ENCODE measurements at places on chromosomes 5 and 9. TPM values are rescaled to one million over a fixed set of nuclear protein-coding genes. Genes with fewer than 3 reads are reported as not detected.

GRCh38 chr9:4538621-4539020 is 48.4 kb downstream of the SLC1A1 start:
- no peak overlapping the region for H3K27ac ChIP-seq
- DNase-seq = no peak
- H3K4me1 ChIP-seq = no peaks in the 10 kb centered on the region
- no peak overlapping the region for H3K4me3 ChIP-seq
- H3K27me3 ChIP-seq = no peaks in the 10 kb centered on the region

- no peak overlapping the region for H3K27ac ChIP-seq
- H3K4me1 ChIP-seq = peaks cover 56% of the 10 kb centered on the region
- no peak for DNase-seq
- H3K36me3 ChIP-seq = peaks cover 15% of the 10 kb centered on the region
These were observed 52.4 kb downstream of the USP20 start for GRCh38 chr9:129887334-129888292.

DNA sequence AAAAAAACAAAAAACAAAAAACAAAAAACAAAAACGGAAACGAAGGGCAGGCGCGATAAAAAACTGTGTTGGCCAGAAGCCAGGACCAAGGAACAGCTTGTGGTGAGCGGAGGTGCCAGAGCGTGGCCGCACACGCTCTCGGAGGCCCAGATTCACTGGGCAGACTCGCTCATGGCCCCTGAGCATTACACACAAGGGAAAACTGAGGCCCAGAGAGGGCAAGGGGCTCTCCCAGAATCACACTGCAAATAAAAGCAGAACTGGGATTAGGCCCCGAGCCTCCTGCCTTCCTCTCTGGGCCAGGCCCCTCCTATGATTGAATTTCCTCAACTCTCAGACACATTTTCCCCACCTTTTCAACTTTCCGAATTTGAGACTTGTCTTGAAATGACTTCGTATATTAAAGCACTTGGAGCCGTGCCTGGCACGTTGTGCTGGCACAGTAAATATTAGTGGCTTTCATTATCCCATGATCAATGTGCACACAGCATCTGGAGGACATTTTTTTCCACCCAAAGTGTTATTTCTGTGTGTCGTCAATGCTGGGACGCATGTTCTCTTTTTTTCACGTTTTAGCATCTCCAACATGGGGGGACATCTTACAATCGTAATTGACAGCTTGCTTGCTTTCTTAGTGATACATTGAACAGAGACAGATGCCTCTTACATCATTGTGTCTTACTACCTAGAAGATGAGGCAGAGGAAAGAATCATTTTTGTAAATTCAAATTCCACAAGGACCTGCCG is 7.4 kb downstream of the FIBCD1 start:
- H3K4me3 ChIP-seq = no peak overlapping the region
- peaks cover 11% of the 10 kb centered on the region for H3K4me1 ChIP-seq
- no peaks in the 10 kb centered on the region for H3K36me3 ChIP-seq

DNA sequence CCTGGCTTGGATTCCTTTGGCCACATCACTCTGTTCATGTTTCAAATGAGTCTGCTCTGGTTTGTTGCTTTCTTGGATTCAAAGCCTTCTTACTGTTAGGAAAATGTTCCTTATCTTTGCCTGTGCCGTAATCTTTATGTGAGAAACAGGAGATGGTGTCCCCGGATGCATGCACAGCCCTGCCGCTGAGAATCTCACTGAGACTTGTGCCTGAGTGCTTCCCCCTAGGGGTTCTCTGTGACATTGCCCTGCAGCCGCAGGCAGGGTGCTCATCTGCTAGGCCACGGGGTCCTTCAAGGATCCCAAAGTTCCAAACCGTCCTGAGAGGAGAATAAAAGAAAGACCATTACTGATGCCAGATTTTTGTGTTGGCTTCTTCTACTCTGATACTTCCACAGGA is 81.4 kb upstream of the ANKRD55 start:
- H3K27ac ChIP-seq = no peak overlapping the region
- H3K4me1 ChIP-seq = peaks cover 9% of the 10 kb centered on the region
- no peak overlapping the region for H3K4me3 ChIP-seq

- H3K36me3 ChIP-seq = no peaks in the 10 kb centered on the region
- H3K27me3 ChIP-seq = peaks cover 86% of the 10 kb centered on the region
- peaks cover 51% of the 10 kb centered on the region for H3K4me1 ChIP-seq
- DNase-seq = no peak
These were observed 4.9 kb upstream of the PAX5 start for GRCh38 chr9:37038943-37039464.

- H3K36me3 ChIP-seq = peaks cover 3% of the 10 kb centered on the region
- no peak for DNase-seq
- peaks cover 40% of the 10 kb centered on the region for H3K4me1 ChIP-seq
- H3K27ac ChIP-seq = no peak overlapping the region
- H3K4me3 ChIP-seq = no peak overlapping the region
These were observed 10.5 kb upstream of the MVB12B start for GRCh38 chr9:126316085-126316655.

DNA sequence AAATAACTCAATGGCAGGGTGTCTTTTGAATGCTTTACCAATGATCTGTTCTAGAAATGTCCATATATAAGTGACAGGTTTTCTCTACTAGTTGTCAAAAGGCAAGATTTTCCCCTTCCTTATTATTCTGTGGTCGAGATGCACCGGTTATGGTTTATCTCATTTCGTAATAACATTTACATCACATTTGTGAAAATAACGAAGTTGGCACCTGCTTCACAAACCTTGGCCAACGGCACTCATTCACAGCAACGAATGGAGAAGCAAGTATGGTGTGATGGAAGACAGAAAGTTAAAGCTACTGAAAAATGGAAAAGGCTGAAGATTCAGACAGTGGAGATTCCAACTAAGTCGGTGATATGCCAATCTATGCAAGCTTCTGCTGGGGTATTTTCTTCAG is 235.8 kb downstream of the KCTD16 start:
- no peaks in the 10 kb centered on the region for H3K27me3 ChIP-seq
- no peak overlapping the region for H3K27ac ChIP-seq
- no peak overlapping the region for H3K4me3 ChIP-seq
- DNase-seq = no peak
- H3K4me1 ChIP-seq = no peaks in the 10 kb centered on the region

DNA sequence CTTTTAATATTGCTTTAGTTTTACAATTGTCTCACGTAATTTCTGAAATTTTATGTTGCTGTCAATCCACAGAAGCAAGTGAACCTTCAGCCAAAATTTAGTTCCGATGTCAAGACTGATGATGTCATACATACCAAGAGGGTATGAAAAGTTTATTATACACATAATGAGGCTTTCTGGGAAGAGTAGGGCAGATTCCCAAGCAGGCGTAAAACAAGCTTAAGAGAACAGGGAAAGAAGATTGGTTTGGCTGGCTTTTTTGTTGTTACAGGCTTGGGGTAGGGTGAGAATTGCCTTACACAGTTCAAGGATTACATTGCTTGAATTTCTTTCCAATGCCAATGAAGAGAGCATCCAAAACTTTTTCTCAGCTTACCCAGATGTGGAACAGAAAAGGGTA is 1962.9 kb upstream of the CDH6 start:
- H3K4me3 ChIP-seq = no peak overlapping the region
- no peak overlapping the region for H3K27ac ChIP-seq
- no peak for DNase-seq
- H3K36me3 ChIP-seq = no peaks in the 10 kb centered on the region

- H3K36me3 ChIP-seq = peaks cover 8% of the 10 kb centered on the region
- H3K27ac ChIP-seq = no peak overlapping the region
- H3K4me3 ChIP-seq = no peak overlapping the region
- no peak for DNase-seq
- H3K27me3 ChIP-seq = no peaks in the 10 kb centered on the region
These were observed 673.9 kb upstream of the DMAC1 start for GRCh38 chr9:8473244-8474020.

- no peak overlapping the region for H3K4me3 ChIP-seq
- H3K4me1 ChIP-seq = no peaks in the 10 kb centered on the region
- DNase-seq = no peak
- H3K27me3 ChIP-seq = no peaks in the 10 kb centered on the region
- H3K36me3 ChIP-seq = no peaks in the 10 kb centered on the region
These were observed 58.7 kb upstream of the PRR16 start for GRCh38 chr5:120405286-120405864.

GRCh38 chr5:19058216-19058615 is 929.8 kb downstream of the CDH18 start:
- H3K27me3 ChIP-seq = no peaks in the 10 kb centered on the region
- H3K36me3 ChIP-seq = no peaks in the 10 kb centered on the region
- DNase-seq = no peak
- H3K27ac ChIP-seq = no peak overlapping the region

DNA sequence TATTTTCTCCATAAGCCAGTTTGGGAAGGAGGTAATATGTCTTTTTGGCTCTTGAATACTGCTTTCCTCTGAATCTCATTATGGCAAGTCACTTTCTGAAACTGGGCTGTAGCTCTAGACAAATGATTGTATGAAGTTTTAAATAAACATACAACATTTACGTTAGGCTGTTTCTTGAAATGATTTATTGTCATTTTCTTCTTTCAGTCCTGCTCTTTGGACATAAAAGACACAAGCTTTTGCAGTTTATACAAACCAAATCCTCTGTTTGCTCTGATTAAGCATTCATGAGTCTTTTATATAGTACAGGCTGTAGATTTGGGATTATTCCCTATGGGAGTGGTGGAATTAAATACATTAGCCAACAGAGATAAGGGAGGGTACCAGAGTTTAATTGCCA is 139.7 kb downstream of the CEP120 start:
- peaks cover 10% of the 10 kb centered on the region for H3K4me1 ChIP-seq
- no peak overlapping the region for H3K4me3 ChIP-seq
- no peaks in the 10 kb centered on the region for H3K36me3 ChIP-seq
- no peak for DNase-seq
- peaks cover 49% of the 10 kb centered on the region for H3K27me3 ChIP-seq

- peaks cover 18% of the 10 kb centered on the region for H3K4me1 ChIP-seq
- peaks cover 57% of the 10 kb centered on the region for H3K27me3 ChIP-seq
- no peak overlapping the region for H3K27ac ChIP-seq
- peak; percentile 84 for DNase-seq
- no peak overlapping the region for H3K4me3 ChIP-seq
These were observed 100.1 kb downstream of the KCNIP1 start for GRCh38 chr5:170603578-170604565.

DNA sequence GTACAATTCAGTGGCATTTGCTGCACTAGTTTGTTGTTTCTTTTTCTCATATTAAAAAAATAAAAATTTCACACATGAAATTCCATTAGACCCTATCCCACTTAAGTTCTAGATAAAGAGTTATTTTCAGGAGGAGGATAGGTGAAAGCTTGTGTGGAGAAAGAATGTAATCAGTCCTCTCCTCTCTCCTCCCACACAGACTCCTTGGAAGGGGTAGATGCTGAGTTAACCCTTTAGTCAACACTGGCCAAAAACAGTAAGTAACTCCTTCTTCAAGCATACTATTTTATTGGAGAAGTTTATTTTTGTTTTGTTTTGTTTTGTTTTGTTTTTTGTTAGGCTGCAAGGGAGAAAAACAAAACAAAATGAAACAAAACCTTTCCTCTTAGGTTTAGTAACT is 30.6 kb upstream of the LMNB1 start:
- H3K4me1 ChIP-seq = peaks cover 8% of the 10 kb centered on the region
- H3K27me3 ChIP-seq = no peaks in the 10 kb centered on the region
- H3K36me3 ChIP-seq = no peaks in the 10 kb centered on the region
- no peak overlapping the region for H3K27ac ChIP-seq

GRCh38 chr9:76521906-76522305 is 62.9 kb downstream of the GCNT1 start:
- peak overlapping the region; percentile 80 for H3K27ac ChIP-seq
- H3K27me3 ChIP-seq = no peaks in the 10 kb centered on the region
- no peaks in the 10 kb centered on the region for H3K36me3 ChIP-seq
- H3K4me1 ChIP-seq = peaks cover 7% of the 10 kb centered on the region
- no peak for DNase-seq

- peaks cover 52% of the 10 kb centered on the region for H3K4me1 ChIP-seq
- DNase-seq = no peak
- peaks cover 10% of the 10 kb centered on the region for H3K27me3 ChIP-seq
- H3K36me3 ChIP-seq = peaks cover 12% of the 10 kb centered on the region
These were observed 3.0 kb downstream of the MXD3 start for GRCh38 chr5:177308740-177309139.

DNA sequence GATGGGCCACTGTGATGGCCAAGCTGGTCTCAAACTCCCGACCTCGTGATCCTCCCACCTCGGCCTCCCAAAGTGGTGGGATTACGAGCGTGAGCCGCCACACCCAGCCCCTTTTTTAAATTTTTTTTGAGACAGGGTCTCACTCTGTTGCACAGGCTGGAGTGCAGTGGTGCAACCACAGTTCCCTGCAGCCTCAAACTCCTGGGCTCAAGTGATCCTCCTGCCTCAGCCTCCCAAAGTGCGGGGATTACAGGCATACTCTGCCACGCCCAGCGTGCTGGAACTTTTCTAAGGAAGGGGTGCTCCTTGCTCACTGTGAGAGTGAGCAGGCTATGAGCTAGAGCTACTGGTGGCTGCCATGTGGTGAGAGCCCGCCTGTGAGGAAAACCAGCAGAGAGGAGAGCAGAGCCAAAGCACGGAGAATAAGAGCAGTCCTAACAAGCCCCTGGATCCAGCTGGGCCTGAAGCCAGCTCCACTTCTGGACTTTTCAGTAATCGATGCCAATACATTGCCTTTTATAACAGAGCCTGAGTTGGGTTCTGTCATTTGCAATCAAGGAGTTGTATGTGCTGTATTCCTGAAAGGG is 75.5 kb upstream of the UNC5A start:
- H3K27me3 ChIP-seq = peaks cover 37% of the 10 kb centered on the region
- H3K27ac ChIP-seq = no peak overlapping the region
- no peak for DNase-seq
- no peaks in the 10 kb centered on the region for H3K36me3 ChIP-seq
- no peak overlapping the region for H3K4me3 ChIP-seq

The MLANA gene
- not detected for total RNA-seq

The PDE6A gene
- not detected for total RNA-seq

The IFNA2 gene
- total RNA-seq = not detected

The SPATA31C1 gene
- 1.4 TPM for total RNA-seq

The ADGRD2 gene
- not detected for total RNA-seq

The SMARCA2 gene
- 19.4 TPM for total RNA-seq

The SCGB3A2 gene
- not detected for total RNA-seq

The PCDHA13 gene
- total RNA-seq = 1.2 TPM

The CNTNAP3 gene
- 5.4 TPM for total RNA-seq

The WDR38 gene
- not detected for total RNA-seq

The NR2F1 gene
- total RNA-seq = 411 TPM

The HRH2 gene
- 1.7 TPM for total RNA-seq
